ENCODE measurements at places on chromosomes 7 and 10. TPM values are rescaled to one million over a fixed set of nuclear protein-coding genes. Genes with fewer than 3 reads are reported as not detected.
A peak's percentile ranks its signal among the peaks of the same experiment; 100 is the strongest.

GRCh38 chr7:17501441-17502212 is 203.2 kb downstream of the AHR start:
- peak overlapping the region; percentile 11 for H3K4me3 ChIP-seq
- peaks cover 5% of the 10 kb centered on the region for H3K36me3 ChIP-seq
- H3K27ac ChIP-seq: peak overlapping the region; percentile 63
- peaks cover 48% of the 10 kb centered on the region for H3K4me1 ChIP-seq
- peak; percentile 30 for DNase-seq
- H3K27me3 ChIP-seq: no peaks in the 10 kb centered on the region

DUS4L gene
- total RNA-seq: 4.9 TPM

ELFN1 gene
- 1.5 TPM for total RNA-seq

DNA sequence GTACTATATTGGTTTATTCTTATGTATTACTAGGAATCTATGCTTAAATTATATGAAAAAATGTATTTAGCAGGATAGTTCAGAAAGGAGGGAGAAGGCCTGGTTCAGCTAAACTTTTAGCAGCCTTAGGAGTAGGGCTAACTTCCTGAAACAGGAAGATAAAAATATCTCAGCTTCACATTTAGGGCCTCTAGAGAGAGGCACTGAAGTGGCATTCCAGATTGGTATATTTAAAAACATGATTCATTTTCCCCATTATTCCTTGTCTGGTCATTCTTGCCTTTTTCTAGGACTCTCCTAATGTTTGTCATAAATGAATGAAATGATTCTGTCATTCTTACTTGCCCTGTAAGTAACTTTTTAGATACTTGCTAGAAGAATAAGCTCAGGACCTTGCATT is 63.0 kb upstream of the CYP26C1 start:
- H3K4me1 ChIP-seq: peaks cover 16% of the 10 kb centered on the region
- H3K27ac ChIP-seq: peak overlapping the region; percentile 7
- DNase-seq: peak; percentile 9
- no peaks in the 10 kb centered on the region for H3K36me3 ChIP-seq
- no peaks in the 10 kb centered on the region for H3K27me3 ChIP-seq
